ENCODE measurements at places on chromosomes 12 and 14. TPM values are rescaled to one million over a fixed set of nuclear protein-coding genes. Genes with fewer than 3 reads are reported as not detected.

The OGFOD2 gene
- 11.9 TPM for total RNA-seq

The PTGER2 gene
- 6.2 TPM for total RNA-seq

The PDZRN4 gene
- total RNA-seq = not detected

The KLRG1 gene
- not detected for total RNA-seq

The ARG2 gene
- 6.3 TPM for total RNA-seq

The NRIP2 gene
- total RNA-seq = not detected

The SCNN1A gene
- total RNA-seq = not detected

The E2F7 gene
- total RNA-seq = 2.5 TPM

The SRRM4 gene
- not detected for total RNA-seq

The KLHL33 gene
- total RNA-seq = not detected

The B3GNT4 gene
- not detected for total RNA-seq

The CLEC9A gene
- total RNA-seq = not detected

The COL2A1 gene
- not detected for total RNA-seq

The TAS2R50 gene
- not detected for total RNA-seq

The A2ML1 gene
- not detected for total RNA-seq

The SERPINA9 gene
- total RNA-seq = not detected

The CCDC198 gene
- total RNA-seq = not detected

The MGP gene
- total RNA-seq = not detected

The KRT1 gene
- total RNA-seq = not detected

The TAS2R20 gene
- total RNA-seq = 1.8 TPM

The RAB21 gene
- total RNA-seq = 26.6 TPM

The CD163L1 gene
- not detected for total RNA-seq

The HOXC12 gene
- total RNA-seq = not detected

The PRPH gene
- total RNA-seq = not detected

The SERPINA12 gene
- not detected for total RNA-seq

The IFNG-AS1 gene
- not detected for total RNA-seq

The EMP1 gene
- 744 TPM for total RNA-seq

The AQP6 gene
- total RNA-seq = not detected

The BTBD7 gene
- total RNA-seq = 25.3 TPM

The POTEG gene
- not detected for total RNA-seq

The PSMC6 gene
- 108 TPM for total RNA-seq

The ALG10 gene
- total RNA-seq = 4.3 TPM

The CLEC12A gene
- not detected for total RNA-seq

The SCFD1 gene
- 78.7 TPM for total RNA-seq

The HHIPL1 gene
- total RNA-seq = 19.2 TPM

The FERMT2 gene
- 217 TPM for total RNA-seq

The GPR137C gene
- 0.89 TPM for total RNA-seq

The GPR84 gene
- total RNA-seq = not detected

The MYO1H gene
- not detected for total RNA-seq

The NUBPL gene
- total RNA-seq = 11.5 TPM

The IQSEC3 gene
- not detected for total RNA-seq

The KCNH5 gene
- total RNA-seq = not detected

The CPNE6 gene
- total RNA-seq = not detected

The PPTC7 gene
- total RNA-seq = 3.4 TPM

The FGF6 gene
- not detected for total RNA-seq

All from GM23248 (cell line).